ENCODE measurements at places on chromosomes 5 and 9.

DNA sequence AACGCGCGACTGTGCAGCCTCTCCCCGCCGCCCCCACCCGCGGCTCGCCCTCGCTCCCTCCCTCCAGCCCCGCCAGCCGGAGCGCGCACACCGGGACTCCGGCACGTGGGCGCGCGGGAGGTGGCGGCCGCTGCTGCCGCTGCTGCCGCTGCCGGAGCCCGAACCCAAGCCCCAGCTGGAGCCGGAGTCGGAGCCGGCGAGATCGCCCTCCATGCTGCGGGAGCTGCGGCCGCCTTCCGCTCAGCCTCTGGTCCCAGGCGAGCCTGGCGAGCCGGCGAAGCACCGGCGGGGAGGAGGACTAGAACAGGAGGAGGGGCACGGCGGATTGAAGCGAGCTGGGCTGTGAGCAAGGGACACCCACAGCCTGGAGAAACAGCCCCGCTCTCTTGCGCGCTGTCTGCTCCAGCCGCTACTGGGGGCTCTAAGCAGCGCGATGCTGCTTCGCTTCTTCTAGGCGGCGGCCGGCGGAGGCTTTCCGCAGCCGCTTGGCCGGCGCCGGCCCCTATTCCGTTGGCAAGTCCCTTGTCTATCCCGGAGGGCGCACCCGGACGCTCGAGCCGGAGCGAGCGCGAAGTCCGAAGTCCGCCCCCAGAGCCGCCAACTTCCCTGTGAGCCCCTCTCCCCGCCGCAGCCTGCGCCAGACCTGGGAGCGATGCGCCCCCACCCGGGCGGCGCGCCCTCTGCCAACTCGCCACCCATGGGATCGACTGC, 598.7 kb upstream of the SGCD start:
- DNase-seq = peak; percentile 19

GRCh38 chr5:153153086-153153485, 337.4 kb upstream of the GRIA1 start:
- no peak for DNase-seq

DNA sequence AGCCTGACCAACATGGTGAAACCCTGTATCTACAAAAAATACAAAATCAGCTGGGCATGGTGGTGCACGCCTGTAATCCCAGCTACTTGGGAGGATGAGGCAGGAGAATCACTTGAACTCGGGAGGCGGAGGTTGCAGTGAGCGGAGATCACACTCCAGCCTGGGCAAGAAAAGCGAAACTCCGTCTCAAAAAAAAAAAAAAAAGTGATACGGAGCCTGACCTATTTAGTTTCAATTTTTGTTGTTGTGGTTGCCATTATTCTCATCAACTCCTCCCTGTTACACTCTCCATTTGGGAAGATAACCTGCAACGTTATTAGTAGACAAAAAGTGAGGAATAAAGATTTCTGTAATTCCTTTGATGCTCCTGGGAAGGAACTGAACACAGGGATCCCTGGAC, 1.3 kb downstream of the STOM start:
- no peak for DNase-seq

DNA sequence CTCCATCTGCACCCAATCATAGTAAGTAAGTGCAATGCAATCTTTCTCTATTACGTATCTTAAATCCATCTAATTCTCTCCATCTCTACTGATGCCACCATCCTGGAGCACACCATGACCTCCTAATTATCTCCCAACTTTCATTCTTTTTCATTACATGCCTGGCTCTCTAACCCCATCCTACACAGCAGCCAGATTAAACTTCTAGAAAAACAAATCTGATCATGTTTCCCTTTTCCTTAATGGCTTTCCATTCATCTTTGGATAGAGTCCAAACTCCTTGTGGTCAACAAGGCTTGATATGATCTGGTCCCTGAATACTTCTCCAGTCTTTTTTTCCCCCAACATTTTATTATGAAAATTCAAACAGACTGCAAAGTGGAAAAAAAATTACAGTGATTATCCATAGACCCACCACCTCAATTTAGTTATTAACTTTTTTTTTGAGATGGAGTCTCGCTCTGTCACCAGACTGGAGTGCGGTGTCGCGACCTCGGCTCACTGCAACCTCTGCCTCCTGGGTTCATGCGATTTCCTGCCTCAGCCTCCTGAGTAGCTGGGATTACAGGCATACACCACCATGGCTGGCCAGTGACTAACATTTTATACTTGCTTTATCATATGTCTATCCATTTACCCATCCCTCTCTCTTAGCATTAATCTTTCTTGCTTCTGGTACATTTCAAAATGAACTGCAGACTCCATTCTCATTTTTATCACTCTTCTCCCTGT, 5.2 kb downstream of the PPP2R2B start:
- DNase-seq = no peak

DNA sequence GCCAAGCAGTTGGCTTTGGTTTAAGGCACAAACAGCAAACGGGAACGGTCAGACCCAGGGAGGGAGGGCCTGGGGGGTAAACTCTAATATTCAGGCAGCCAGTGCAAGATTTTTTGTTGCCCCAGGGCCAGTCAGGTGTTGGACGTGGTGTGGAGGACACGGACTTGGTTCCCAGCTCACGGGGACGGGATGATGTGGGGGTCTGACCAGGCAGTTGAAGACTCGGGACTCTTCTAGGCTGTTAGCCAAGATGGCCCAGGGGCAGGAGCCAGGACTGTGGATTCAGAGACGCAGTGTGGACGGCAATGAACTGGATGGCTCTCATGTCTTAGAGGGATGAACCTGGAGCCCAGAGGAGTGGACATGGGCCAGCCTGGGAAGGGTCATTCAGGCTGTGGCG, 169.2 kb downstream of the C9orf50 start:
- DNase-seq = no peak

DNA sequence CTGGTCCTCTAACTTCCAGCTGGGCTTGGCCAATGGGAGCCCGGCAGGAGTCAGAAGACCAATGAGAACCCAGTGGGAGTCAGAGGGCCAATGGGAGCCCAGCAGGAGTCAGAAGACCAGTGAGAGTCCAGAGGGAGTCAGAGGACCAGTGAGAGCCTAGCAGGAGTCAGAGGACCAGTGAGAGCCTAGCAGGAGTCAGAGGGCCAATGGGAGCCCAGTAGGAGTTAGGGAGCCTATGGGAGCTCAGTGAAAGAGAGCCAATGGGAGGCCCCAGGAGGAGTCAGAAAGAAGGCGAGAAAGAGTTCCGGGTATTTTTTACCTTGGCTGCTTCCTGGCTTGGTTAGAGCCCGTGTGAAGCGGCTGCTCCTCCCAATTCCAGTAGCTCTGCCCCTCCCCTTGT, 191.0 kb downstream of the GABBR2 start:
- no peak for DNase-seq

GRCh38 chr9:87520172-87520683, 22.6 kb downstream of the DAPK1 start:
- no peak for DNase-seq

DNA sequence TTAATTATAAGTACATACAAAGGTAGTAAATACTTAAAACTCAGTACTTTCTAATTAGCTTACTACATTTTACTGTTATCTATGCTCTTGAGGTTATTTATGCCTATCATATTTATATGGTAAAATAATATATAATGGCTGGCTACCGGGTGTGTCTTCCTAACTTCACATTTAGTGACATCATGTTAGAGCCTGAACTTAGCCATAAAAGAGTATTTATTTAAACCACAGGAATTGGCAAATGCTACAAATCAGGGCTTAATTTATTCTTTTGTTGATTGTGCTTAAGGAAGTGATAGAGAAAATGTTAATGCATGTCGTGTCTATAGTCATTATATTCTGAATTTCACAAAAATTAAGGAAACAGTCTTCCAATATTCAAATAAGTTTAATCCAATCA, 73.1 kb downstream of the NDUFAF2 start:
- DNase-seq = no peak

DNA sequence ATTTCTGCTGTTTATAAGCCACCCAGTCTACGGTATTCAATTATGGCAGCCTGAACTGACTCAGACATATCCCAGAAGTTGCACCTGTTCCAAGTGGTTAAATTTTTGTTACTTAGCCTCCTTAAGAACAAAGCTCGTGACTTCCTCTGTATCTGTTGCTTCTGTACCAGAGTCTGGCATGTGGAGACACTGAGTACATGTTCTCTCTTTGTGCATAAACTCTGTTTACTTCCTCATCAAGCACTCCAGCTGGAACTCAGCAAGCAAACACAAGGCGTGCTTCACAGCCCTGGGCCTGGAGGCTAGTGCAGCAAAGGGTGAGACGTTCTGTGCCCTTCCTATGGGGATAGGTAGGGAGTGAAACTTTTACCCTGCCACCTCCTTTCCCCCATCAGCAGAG, 19.0 kb downstream of the C9orf152 start:
- DNase-seq = no peak

DNA sequence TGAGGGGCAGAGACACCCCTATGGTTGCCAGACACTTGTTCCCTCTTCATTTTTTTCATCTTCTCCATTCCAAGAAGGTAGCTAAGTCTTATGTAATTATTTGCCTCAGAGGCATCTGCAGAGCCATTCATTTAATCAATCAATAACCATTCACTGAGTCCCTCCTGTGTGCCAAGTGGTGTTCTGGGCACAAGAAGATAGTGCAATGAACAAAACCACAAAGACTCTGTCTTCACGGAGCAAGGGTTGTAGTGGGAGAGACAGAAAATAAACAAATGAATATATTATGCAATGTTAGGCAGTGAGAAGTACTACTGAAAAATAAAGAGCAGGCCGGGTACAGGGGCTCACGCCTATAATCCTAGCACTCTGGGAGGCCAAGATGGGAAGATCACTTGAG, 41.4 kb upstream of the CTNNA1 start:
- DNase-seq = no peak

DNA sequence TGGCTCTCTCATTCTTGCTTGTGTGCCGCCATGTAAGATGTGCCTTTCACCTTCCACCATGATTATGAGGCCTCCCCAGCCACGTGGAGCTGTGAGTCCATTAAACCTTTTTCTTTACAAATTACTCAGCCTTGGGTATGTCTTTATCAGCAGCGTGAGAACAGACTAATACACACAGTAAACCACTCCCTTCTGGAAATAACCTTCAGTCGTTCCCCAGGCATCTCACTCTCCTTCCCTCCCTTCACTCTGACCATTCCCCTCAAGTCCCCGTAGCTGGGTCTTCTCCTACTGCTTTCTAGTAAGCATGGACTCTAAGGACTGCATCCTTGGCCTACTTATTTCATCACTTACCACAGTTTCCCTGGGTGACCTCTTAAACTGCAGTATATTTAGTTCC, 493.9 kb downstream of the CCDC171 start:
- no peak for DNase-seq

DNA sequence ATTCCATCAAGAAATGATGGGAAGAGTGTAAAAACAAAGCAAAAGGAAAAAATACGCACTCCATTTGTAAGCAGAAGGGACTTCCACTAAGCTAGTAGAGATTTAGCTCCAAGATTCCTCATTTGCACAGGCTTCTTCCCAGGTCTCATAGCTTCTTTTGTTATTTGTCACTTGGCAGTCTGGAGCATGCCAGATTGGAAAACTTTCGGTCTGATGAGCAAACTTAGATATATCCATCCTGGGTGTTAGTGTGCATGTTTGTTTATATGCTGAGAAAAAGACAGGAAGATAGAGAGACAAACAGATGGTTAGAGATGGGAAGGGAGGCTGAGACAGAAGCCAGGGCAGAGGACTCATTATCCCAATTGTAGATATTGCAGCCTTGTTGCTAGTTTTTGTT, 1644.5 kb upstream of the NUDT12 start:
- no peak for DNase-seq

DNA sequence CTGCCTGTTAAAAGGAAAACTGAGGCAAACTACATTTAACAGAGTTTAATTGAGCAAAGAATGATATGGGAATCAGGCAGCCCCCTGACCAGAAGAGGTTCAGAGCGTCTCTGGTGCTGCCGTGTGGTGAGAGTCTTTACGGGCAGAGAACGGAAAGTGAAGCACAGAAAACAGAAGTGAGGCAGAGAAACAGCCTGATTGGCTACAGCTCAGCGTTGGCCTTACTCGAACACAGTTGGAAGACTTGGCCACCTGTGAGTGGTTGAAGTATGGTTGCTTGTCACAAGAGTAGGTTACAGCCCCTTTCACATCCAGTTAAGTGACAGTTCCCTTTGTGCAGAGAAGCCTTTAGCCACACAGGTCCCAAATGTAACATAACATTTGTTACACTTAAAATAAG, 16.9 kb upstream of the FBP1 start:
- DNase-seq = no peak

DNA sequence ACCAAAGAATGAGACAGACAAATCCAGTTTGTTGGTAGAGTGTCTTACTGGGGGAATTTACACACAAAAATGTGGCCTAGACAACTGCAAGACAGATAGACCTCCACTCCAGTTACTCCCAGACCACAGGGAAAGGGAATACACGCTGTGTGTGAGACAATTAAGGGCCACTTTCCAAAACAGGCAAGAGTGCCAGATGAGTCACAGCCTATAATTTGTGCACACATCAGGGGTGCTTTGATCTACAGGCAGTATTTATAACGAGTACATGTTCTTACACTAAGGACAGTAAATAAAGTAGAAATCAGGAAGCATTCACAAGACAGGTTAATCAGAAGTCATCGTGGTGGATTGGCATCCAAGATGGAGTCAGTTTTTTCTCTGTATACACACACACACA, 114.8 kb downstream of the ZNF622 start:
- DNase-seq = no peak

DNA sequence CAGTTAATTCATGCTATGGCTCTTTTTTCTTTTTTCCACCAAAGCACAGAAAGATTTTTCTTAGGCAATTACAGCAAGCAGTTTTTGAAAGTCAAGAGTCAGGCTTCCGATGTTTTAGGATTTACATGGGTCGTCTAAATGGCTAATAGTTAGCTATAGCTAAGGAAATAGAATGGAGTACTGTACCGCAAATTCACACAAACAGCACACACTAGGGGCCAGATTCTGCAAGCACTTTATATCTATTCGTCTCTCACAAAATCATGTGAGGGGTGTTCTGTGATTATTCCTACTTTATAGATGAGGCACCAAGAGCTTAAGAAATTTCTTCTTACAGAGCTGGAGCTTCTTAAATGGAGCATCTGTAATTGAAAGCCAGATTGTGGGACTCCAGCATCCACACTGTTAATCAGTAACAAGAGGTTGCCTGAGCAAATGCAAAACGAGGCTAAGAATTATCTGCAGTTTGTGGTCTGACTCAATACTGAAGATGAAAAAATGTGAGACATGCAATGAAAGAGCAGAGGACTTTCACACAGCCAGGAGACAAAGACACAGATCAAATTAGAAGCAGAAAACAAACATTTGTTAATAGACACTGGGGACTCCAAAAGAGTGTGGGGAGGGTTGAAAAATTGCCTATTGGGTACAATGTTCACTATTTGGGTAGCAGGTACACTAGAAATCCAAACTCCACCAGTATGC, 62.7 kb upstream of the CTXN3 start:
- no peak for DNase-seq

- DNase-seq = no peak
Observed at GRCh38 chr9:20382460-20383071, 239.7 kb downstream of the MLLT3 start.

DNA sequence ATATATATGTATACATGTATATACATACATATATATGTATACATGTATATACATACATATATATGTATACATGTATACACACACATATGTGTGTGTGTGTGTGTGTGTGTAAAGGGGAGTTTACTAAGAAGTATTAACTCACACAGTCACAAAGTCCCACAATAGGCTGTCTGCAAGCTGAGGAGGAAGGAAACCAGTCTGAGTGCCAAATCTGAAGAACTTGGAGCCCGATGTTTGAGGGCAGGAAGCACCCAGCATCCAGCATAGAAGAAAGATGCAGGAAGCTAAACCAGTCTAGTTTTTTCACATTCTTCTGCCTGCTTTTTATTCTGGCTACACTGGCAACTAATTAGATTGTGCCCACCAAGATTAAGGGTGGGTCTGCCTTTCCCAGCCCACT, 591.5 kb downstream of the PRR16 start:
- no peak for DNase-seq

- DNase-seq = no peak
Observed at GRCh38 chr5:76801803-76802195, 17.0 kb upstream of the F2RL1 start.

Data from activated T-cell treated with anti-CD3 and anti-CD28 coated beads, Interleukin-2, amount 50 U/mL, for 1 hour (primary cell).